ENCODE measurements at places on chromosomes 1 and 21.
A peak's percentile ranks its signal among the peaks of the same experiment; 100 is the strongest.

GRCh38 chr21:46153247-46154154, 1.9 kb downstream of the FTCD start:
- DNase-seq, result peak; percentile 42

DNA sequence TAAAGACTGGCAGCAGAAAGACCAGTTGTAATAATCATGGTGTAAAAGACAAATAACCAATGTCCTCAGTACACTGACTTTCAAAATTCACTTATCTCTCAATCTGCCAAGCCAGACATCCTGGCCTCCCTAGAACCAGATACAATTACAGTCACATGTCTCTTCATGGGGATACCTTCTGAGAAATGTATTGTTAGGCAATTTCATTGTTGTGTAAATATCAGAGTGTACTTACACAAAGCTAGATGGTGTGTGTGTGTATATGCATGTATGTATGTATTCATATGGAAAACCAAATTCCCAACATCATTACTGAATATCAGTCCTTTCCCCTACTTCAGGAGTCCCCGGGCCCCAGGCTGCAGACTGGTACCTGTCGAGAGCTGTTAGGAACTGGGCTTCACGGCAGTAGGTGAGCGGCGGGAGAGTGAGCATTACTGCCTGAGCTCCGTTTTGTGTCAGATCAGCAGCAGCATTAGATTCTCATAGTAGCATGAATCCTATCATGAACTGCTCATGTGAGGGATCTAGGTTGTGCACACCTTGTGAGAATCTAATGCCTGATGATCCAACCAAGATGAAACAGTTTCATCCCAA, 65.3 kb upstream of the ZNF326 start:
- DNase-seq, result no peak

DNA sequence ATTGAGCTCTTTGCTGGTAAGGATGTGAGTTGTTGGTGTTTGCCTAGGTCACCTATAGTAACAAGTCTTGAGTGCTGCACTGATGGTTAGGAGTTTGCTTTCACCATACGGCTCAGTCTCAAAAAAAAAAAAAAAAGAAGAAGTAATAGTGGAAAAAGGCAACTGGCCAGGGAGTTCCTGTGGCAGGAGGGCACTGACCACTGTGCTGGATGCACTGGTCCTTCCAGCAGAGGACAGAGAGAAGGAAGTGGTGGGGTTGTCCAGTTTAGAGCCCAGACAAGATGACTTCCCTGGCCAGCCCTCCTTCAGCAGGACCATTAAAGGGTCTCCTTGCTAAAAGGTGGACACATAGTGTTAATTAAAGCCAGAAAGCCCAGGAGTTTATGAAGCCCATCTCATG, 11.9 kb upstream of the PTCH2 start:
- DNase-seq, result no peak

DNA sequence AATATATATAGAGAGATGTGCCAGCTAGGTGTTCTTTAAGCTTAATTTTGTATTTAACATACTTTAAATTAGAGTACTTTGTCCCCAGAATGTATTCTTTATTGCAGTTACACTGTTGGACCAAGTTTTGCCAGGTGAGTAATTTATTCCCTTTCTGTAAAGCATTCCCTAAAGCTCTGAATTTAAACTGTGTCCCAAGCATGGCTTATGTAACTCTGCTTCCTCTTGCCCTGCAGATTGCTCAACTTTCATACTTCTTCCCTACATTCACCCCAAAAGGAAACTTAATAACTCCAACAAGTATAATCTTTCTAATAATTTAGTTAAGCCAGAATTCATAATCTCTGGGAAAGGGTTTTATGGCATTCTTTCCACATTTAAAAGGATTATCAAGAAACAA, 5.6 kb downstream of the LYPLAL1 start:
- DNase-seq, result no peak

DNA sequence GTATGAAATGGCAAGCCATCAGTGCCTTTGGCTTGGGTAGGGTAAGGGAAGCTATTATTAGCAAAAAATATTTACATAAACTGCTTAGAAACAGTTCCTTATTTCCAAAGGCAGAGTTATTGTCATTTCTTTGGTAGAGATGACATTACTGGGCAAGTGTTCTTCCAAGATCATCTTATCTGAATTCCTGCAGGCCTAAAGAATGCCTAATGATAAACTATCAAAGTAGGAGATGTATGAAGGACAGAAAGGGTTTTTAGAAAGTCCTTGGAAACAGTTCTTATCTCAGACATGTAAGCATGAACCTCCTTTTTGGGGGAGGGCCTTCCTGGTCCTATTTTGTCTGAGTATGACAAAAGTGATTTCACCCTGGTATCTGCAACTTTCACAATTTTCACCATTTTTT, 5.1 kb upstream of the FRRS1 start:
- DNase-seq, result no peak

GRCh38 chr1:34688006-34688741, 66.7 kb upstream of the GJB5 start:
- DNase-seq, result no peak

GRCh38 chr1:208852911-208853310, 608.7 kb upstream of the PLXNA2 start:
- no peak for DNase-seq

DNA sequence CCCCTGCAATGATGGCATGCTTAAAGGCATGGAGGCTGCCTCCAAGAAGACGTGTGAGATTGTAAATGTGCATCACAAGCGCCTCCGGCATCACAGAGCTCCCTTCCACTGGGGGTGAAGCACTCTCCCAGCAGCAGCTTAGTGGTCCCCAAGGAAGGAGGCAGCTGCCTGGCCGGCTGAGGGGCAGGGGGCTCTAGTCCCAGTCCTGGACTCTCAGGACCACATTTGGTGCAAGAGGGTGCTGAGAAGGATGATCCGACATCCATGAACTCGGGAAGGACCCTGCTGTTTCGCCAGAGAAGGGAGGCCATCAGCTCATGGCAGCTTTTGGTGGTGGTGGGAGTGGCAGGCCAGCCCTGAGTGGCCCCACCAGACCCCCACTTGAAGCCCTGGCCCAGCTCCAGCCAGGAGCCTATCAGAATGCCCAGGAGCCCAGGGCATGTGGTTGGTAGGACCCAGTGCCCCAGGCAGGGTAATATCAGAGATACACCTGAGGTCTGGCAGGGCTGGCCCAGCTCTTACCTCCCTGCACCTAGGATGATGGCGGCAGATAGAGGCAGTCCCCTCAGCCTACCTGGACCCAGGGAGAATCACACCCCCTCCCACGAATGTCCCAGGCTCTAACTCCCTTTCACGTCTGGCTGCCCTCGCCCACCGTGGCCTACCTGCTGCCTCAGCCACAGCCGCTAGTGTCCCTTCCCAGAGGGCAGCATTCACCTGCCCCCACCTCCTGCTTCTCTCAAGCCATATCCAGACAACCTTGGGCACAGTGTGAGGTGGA, 2.4 kb upstream of the WNT9A start:
- DNase-seq, result no peak

Measured in stimulated activated CD8-positive, alpha-beta memory T cell treated with anti-CD3 and anti-CD28 coated beads, Interleukin-15, amount 100 ng/mL, for 48 hours (primary cell).